Spinal cord (tissue), 10 donors: ENCODE measurements at places on chromosomes 16 and 17. TPM values are rescaled to one million over a fixed set of nuclear protein-coding genes. Genes with fewer than 3 reads are reported as not detected.

The TMEM106A gene
- polyA plus RNA-seq = 2.3 TPM

The DLX3 gene
- 0.39 TPM for polyA plus RNA-seq

The CD300E gene
- not detected for polyA plus RNA-seq

The KIF19 gene
- 2.8 TPM for polyA plus RNA-seq

The METRN gene
- polyA plus RNA-seq = 402 TPM

The VTN gene
- polyA plus RNA-seq = 2.1 TPM

The GCGR gene
- polyA plus RNA-seq = 1.3 TPM

The NACA2 gene
- 1.2 TPM for polyA plus RNA-seq

The BICDL2 gene
- 0.38 TPM for polyA plus RNA-seq

The CRHR1 gene
- polyA plus RNA-seq = 8.1 TPM

The SMURF2 gene
- 22.7 TPM for polyA plus RNA-seq

The SPN gene
- 0.96 TPM for polyA plus RNA-seq

- DNase-seq = no peak
Observed at GRCh38 chr16:30473231-30474073, 910 bp downstream of the ITGAL start.

- peak; percentile 71 for DNase-seq
Observed at GRCh38 chr17:61402978-61403800, 3.5 kb downstream of the TBX2 start.

- DNase-seq = no peak
Observed at GRCh38 chr17:68033636-68034451, 1.7 kb upstream of the KPNA2 start.

GRCh38 chr16:3856367-3857141, 24.0 kb downstream of the CREBBP start:
- no peak for DNase-seq

GRCh38 chr16:68388124-68388523, 60.2 kb downstream of the SMPD3 start:
- DNase-seq = no peak

DNA sequence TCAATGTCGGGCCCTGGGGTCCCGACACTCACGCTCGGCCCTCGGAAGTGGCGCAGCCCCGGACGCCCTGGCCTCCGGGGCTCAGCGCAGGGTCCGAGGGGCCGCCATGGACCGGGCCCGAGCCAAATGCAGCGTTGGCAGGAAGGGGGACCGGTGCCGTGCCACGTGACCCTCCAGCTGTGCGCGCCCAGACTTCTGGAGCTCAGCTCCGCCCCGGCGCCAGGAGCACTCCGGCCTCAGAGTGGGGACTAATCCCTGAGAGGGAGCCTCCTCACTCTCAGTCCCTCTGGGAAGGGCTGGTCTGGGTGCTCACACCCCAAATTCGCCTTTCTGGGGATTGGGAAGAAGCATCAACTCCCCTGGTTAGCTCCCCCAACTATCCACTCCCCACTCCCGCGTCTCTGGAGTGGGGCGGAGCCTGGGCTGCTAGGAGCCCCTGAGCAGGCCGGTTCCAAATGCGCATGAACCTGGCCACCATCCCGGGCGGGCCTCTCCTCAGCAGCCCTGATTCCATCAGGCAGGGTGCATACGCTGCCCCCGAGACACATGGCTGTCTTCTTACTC, at the start of gene B3GNT9:
Gene B3GNT9, minus strand, starts transcription at position 166 of the 564 bp plus-strand sequence. CDS start 513 bp downstream, outside the sequence.
- DNase-seq = no peak

GRCh38 chr17:40873801-40874200, 6.8 kb upstream of the KRT12 start:
- no peak for DNase-seq

DNA sequence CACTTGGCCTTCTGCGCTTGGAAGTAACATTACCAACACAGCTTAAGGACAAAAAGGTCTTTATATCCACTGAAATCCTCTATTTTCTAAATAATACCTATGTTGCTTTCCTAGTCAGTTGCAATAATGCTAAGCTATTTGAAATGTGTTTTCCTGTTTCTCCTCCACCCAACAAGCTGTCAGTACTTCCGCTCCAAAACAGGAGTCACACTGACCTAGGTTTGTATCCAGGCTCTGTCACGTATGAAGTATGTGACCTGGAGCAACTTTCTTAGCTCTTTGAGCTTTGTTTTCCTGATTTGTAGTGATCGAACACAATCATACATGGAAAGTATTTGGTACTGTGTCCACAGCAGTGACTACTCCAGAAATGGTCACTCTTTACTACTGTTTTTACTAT, 24.3 kb upstream of the MYLK3 start:
- DNase-seq = no peak

DNA sequence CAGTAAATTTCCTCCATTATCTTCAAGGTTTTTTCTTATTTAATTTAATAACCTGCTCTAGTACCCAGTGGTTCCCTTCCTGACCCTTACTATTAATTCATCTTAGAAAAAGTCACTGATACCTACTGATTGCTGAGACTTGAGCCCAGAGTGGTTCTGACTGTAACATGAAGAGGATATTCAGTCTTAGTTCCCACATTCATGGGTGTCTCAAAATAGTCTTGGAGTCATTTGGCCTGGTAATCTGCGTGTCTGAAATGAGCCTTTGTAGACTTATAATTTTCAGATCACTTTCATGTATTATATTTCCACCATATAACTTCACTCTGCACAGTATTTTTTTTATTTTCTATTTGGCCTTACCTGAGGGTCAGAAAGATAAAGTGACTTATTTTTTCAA, 732.0 kb upstream of the KIF2B start:
- DNase-seq = no peak

- no peak for DNase-seq
Observed at GRCh38 chr17:42850954-42851353, at the start of gene AOC3. Gene AOC3, plus strand, starts transcription at chr17:42851199. Its CDS starts 145 bp downstream, at chr17:42851344.

- DNase-seq = no peak
Observed at GRCh38 chr16:84548971-84549844, 44.7 kb upstream of the MEAK7 start.

DNA sequence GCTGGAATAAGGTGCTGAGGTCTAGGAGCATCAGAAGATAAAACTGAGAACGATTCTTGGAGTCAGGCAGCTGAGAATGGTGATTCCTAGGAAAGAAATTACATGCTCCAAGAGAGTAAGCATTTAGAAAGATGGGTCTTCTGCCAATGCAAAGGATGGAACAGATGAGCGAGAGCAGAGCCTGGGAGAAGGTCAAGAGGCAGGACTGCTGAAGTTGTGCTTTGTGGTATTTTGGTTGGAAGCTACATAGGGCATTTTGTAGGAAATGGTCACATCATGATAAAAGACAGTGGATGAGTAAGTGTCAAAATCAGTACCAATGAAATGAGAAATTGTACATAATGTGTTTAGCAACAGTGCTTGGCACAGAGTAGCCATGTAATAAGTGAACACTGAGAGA, 1.4 kb upstream of the CRYM start:
- peak; percentile 43 for DNase-seq

GRCh38 chr16:57166951-57167350, 18.9 kb downstream of the PSME3IP1 start:
- no peak for DNase-seq

- no peak for DNase-seq
Observed at GRCh38 chr16:89192956-89193575, 7.3 kb downstream of the SLC22A31 start.

GRCh38 chr16:76926595-76926994, 264.4 kb upstream of the MON1B start:
- no peak for DNase-seq

DNA sequence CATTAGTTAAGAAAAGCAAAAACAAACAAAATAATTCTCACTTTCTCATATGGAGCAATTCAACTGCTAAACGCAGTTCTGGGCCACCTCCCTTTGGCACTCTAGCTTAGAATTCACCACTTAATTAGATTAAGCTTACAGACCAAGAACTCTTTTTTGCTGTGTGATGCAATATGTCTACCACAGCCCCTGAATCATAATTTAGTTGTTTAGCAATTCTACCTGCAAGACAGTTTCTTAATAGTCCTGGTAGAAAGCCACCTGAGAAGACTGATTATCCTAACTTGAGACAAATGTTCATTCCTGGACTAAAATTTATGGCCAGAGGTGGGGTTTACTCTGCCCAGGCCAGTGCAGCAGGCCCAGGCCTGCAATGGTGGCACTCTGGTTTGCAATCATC, 205.9 kb downstream of the HS3ST3A1 start:
- no peak for DNase-seq

DNA sequence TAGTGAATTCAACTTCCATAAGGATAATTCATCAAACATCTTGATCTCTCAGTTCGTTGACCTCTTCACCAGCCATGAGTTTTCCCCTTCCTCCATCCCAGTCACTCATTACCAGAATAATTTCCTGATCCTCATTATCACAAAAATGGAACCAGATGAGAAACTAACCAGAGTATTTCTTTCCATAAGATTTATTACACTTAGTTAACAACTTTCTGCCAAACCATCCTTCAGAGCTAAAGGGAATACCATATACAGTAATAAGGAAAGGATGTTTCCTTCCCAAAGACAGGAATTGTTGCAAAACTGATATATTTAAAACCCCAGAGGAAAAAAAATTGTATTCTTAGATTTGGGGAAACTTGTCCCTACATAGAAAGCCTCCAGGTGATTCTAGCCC, 8.6 kb downstream of the KRTAP29-1 start:
- DNase-seq = no peak

- DNase-seq = no peak
Observed at GRCh38 chr17:41147531-41148204, 2.0 kb downstream of the KRTAP4-5 start.

DNA sequence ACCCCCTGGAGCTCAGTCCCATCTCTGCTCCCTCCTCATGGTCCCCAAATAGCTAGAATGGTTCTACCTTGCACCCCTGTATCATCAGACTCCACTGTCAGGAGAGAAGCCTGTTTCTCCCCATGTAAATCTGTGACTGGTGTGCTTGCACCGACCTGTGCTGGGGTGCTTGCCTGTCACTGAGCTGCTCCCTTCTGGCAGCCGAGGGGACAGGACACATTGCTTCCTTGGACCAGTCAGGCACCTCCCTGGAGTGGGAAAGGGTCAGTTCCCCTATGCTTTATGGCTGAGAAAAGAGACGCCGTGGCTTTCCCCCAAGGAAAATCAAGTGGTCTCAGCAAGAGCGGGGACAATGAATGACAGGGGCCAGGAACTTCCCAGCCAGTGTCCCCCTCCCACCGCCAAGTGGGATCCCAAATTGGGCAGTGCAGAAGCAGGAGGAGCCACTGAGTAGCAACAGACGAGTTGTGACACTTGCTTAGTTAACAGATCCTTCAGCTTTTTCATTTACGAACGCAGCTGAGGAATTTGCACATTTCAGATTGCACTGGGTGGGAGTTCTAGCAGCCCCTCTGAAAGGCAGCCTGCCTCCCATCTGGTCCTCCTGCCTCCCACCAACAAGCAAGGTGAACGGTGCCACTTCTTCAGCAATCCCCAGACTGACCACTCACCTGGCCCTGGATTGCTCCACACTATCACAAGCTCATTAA, 156.4 kb downstream of the KATNIP start:
- DNase-seq = peak; percentile 41

- no peak for DNase-seq
Observed at GRCh38 chr17:63675607-63676546, 24.0 kb downstream of the LIMD2 start.

DNA sequence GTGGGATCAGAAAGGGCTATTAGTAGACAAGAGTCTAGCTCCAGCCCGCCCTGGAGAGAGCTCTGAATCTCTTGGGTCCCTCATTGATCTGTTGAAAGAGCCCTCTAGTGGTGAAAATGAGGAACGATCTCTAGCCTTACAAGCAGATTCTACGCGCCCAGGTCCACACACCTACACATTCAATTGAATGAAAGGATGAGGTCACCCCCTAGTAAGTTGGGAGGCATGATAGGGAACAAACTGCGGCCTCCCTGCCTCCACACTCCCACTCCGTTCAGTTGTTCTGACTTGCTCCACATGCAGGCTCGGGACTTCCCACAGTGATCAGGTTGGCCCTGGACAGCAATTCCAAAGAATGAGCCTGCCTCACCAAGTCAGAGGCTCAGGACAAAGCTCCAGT, 2.9 kb upstream of the CACNG3 start:
- DNase-seq = no peak

DNA sequence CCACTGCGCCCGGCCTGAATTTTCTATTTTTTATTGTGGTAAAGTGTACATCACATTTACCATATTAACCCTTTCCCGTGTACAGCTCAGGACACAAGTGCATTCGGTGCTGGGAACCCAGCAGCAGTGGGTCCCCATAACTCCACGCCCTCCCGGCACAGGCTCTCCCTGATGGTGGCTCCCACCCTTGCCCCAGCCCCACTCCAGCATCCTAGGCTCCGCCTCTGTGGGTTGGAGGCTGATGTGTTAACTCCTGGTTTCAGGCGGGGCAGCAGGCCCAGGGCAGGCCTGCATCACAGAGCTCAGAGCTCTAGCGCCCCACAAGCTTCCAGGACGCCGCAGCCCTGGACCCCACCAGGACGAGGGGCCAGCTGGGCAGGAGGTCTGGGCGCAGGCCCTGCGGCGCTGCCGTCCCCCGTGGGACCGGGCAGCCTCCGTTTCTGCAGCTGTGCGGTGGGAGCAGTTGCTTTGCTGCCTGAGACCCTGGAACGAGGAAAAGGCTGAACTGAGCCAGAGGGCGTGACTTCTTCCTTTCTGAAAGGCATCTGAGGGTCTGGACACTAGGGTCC, 19.6 kb downstream of the ZFPM1 start:
- DNase-seq = no peak

GRCh38 chr17:32875923-32876416, 954 bp downstream of the MYO1D start:
- no peak for DNase-seq

DNA sequence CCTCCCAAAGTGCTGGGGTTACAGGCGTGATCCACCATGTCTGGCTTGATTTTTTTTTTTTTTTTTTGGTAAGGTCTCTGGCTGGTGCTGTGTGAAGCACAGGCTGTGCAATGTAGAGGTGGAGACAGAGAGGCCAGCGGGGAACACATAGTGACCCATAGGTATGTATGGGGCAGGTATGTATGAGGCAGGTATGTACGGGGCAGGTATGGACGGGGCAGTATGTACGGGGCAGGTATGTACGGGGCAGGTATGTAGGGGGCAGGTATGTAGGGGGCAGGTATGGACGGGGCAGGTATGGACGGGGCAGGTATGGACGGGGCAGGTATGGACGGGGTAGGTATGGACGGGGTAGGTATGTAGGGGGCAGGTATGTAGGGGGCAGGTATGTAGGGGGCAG, 5.0 kb downstream of the RPL3L start:
- DNase-seq = no peak

GRCh38 chr16:89326721-89327120, 109.2 kb downstream of the ZNF778 start:
- no peak for DNase-seq

GRCh38 chr16:54066451-54067105, 220.0 kb downstream of the IRX3 start:
- no peak for DNase-seq
